ENCODE measurements at places on chromosomes 2 and 18.

GRCh38 chr2:134119117-134119712, 134.7 kb upstream of the MGAT5 start:
- no peak for DNase-seq

DNA sequence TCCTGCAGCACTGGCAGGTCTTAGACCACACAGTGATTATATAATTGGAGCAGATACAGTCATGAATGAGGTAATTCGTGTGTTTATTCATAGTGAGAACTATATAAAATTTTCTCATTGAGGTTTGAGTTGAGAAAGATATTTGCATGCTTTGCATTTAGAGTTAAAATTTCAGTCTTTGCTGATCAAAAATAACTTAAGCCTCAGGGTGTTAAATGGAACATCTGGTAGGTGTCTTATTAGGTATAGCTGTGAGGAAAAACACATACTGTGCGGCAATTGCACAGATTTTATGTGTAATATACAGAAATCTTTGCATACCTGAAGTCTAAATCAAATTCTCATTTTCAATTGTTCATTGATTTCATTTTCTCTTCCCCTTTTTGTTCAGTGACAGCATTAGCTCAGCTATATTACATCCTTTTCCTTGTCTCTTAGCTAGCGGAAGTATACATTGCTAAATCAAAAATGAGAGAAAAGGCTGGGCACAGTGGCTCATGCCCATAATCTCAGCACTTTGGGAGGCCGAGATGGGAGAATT, 21.2 kb downstream of the GORASP2 start:
- no peak for DNase-seq

- no peak for DNase-seq
Measured at GRCh38 chr2:66802877-66803276, 368.0 kb downstream of the MEIS1 start.

GRCh38 chr2:63893163-63893562, 51.5 kb downstream of the UGP2 start:
- no peak for DNase-seq

DNA sequence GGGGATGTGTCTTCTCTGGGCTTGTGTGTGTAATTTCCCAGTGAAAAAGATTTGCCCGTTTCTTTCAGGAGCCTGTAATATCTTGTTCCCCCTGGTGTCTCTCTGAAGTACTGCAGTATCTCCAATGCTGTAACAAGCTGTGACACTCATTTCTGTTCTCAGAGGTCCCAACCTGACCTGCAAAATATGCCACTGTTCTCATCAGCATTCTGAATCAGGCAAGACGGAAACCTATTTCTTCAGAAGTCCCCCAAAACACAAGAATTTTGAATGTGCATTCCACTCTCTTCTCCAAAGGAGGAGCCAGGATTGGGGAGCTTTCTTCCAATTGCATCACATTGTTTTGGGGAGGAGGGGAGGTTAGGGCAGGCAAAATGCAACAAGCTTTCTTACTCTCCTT, 77.0 kb upstream of the CNGA3 start:
- DNase-seq: no peak

GRCh38 chr18:31101183-31102024, 817 bp downstream of the DSC2 start:
- DNase-seq: no peak

DNA sequence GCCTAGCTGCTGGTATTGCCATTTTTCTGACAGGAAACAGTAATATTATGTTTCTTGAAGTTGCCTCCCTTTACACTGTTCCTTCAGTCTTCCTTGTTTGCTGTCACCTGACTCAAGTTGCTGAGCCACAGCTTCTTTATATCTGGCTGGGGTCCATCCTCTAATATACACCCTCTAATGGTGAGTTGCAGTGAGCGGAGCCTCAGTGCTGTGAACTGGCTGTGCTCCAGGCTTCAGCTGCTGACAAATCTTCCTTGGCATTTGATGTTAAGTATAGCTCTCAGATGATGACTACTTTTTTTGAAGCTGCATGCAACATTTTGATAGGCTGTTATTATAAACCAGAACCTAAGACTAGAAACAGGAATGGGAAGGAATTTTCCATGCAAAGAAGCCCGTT, 366.7 kb downstream of the NUP35 start:
- no peak for DNase-seq

GRCh38 chr2:162014751-162015150, 59.3 kb downstream of the DPP4 start:
- DNase-seq: no peak

DNA sequence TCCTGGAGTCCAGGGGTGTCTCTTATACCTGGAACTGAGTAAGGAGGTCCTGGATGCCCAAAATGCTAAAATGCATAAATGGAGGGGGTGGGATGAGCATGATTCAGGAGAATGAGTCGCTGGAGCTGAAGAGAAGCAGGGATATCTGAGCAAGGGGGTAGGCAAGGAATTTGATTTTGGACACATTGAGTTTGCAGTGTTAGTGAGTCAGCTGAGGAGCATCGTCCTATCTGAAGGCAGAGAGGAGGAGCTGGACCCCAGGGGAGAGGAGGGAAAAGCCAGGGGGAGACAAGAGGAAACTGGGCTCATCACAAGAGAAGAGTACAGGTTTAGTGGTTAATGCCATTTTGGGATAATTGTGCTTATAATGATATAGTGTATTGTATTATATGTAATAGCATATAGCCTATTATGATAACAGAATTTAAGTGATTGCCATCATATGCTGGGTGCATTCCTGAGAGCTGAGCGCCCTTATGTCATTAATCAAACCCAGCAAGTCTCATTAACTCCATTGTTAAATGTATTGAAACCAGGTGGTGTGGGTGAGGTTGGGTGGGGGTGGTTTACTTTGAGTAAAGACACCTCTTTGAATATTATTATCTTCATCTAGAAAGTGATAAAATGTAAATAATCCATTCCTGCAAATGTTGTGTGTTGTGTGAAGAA, 12.4 kb downstream of the EHD3 start:
- no peak for DNase-seq

DNA sequence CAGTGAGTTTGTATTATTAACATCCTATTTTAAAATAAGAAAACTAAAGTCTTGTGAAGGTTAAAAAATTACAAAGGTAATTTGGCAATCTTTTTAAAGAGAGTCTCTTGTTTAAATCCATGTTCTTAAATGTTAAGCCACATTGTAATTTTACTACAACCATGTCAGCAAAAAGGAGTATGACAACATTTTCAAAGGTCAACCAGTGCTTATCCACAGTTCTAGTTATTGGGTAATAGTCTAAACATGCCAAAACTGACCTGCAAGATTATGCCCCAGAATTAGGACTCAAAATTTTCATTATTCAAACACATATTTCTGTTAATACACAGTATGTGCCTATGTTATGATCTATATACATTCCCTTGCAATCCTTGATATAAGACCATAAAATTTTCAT, 1312.6 kb upstream of the CHAC2 start:
- DNase-seq: no peak

Measured in stimulated activated CD8-positive, alpha-beta memory T cell treated with anti-CD3 and anti-CD28 coated beads, Interleukin-4, amount 100 ng/mL, for 48 hours (primary cell).